ENCODE measurements at places on chromosomes 5 and 9.
A peak's percentile ranks its signal among the peaks of the same experiment; 100 is the strongest.

DNA sequence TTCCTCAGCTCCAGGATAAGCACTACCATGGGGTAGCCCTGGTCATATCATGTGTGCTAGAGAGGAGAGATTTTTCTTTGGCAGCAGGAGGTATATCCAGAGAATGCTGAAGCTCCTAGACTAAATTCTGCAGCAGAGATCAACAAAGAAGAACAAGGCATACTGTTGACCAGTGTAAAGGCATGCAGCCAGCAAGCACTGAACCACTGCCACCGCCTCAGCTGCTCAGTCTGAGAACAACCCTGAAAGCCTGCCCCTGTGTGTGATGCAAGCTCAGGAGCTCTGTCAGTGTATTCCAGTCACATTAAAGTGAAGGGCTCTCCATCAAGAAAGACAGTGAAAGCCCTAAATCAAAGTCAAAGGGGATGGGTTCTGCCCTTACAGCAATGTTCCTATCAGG lies 439.5 kb upstream of the CD180 start:
- DNase-seq: no peak

DNA sequence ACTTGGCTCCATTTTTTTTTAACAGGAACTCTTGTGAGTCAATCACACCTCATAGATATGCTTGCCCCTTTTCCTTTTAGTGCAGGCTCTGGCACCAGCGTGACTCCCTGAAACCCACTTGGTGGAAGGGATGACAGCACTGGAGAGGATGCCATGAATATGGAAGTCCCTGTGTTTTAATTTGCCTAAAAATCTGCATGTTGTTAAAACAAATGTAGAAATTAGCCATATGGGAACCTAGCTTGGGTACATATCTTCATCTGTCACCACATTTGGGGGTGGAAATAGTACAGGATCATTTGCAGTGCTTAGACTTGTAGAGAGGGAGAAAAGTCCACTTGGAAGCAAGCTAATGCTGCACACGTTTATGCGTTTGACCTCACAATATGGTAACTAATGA lies 179.0 kb downstream of the EBF1 start:
- no peak for DNase-seq

DNA sequence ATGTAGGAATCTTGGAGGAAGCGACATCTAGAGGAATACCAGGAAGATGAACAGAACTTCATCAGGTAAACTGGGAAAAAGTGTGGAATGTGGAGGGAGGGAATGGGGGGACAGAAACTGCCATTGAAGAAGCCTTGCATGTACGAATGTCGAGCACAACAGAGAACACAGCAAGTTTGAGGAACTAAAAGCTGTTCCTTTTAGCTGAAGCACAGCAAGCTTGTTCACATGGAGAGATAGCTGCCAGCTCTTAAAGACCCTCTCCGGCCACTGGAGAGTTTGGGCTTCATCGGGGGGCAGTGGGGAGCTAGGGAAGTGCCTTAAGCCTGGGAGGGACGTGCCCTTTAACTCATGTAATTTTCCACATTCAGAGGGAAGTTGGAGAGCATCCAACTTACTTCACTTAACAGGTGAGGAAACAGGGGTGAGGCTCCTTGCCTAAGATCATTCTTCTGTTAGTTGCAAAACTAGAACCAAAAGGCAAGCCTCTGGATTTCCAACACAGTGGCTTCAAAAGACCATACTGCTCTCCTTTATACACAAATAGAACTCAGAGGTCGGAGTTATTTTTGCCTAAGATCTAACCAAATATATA lies 2.3 kb upstream of the CYFIP2 start:
- DNase-seq: no peak

DNA sequence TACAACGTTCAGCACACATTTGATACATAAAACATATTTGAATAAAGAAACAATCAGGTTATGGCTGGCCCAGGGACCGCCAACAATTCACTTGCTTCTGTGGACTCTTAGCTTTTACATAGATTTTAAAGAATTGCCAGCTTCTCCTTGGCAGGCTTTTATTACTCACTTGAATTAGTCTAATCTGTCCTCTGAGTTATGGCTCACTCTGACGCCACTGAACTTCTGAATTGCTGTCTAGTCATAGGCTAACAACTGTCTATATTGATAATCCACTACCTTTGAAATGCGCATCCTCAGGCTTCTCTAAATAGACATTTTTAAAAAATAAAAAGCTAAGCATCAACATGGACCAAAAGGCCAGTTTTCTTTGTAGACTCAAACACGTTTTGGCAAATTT lies 317.4 kb upstream of the SGCD start:
- no peak for DNase-seq

DNA sequence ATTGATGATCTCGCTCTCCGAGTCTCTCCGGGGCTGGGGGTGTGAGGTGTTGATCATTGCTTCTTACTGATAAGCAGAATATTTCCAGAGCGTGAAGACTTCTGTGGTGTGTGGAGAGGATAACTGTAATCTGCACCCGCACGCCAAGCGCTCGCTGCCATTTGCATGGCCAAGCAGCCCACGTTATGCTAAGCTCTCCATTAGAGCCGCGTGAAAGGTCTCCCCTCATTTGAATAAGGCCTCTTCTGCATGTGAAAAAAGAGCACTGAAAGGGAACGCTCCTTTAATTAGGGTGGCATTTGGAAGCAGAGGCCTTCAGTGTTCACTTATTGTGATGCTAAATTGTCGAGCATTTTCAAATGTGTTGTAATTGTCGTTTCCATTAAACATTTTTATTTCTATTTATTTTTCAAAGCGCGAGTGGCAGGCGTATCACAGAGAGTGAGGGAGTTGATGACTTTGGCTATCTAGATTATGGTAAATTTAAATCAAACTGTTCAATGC lies 163.6 kb upstream of the IRX2 start:
- DNase-seq: no peak

- no peak for DNase-seq
Observed at GRCh38 chr9:124972241-124972770, 31.4 kb upstream of the GOLGA1 start.

GRCh38 chr5:60843386-60843935 lies 608 bp downstream of the ELOVL7 start:
- no peak for DNase-seq

GRCh38 chr9:72473474-72474261 lies 47.7 kb upstream of the TMC1 start:
- DNase-seq: no peak

GRCh38 chr5:171205375-171205774 lies 103.7 kb upstream of the TLX3 start:
- DNase-seq: no peak

DNA sequence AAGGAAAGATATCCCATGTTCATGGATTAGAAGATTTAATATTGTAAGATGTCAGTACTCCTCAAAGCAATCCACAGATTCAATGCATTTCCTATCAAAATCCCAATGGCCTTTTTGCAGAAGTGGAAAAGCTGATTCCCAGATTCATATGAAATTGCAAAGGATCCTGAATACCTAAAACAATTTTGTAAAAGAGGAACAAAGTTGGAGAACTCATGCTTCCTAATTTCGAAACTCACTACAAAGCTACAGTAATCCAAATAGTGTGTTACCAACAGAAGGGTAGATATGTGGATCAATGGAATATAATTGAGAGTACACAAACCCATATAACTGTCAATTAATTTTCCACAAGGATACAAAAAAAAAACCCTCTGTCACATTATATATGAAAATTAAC lies 154.3 kb upstream of the ZNF618 start:
- DNase-seq: no peak

DNA sequence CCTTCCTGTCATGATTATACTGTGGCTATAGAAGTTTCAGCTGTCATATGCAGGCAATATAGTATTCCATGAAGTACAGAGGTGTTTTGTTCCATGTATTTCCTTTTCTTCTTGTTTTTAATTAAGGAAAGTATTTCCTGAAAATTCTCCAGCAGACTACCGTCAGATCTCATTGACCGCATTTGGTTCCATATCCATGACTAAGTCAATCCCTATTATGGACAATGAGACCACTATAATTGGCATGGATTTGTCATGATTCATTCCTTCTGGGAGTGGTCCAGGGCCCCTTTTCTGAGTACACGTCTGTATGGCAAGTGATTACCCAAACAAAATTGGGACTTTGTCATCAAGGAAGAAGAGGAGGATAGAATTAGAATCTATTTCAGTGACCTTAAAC lies 283.2 kb upstream of the CLINT1 start:
- DNase-seq: no peak

GRCh38 chr5:150081541-150082283 lies 4.6 kb downstream of the CSF1R start:
- DNase-seq: no peak

DNA sequence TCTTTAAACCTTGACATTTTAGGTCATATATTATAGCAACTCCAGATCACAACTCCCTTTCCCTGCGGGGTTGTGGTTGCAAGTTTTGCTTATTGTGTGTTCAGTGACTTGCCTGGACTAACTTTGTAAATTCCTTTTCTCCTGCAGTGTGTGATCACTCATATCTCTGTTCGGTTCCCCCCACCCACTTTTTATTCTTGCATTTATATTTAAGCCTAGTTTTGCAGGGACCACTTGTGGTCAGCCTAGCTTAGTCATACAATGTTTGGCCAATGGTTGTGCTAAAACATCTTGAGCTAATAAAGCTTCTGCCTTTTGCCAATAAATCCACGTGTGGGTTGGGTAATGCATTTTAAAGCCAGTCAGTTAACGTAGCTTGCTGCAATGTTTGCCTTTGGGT lies 146.5 kb upstream of the IRX4 start:
- no peak for DNase-seq

DNA sequence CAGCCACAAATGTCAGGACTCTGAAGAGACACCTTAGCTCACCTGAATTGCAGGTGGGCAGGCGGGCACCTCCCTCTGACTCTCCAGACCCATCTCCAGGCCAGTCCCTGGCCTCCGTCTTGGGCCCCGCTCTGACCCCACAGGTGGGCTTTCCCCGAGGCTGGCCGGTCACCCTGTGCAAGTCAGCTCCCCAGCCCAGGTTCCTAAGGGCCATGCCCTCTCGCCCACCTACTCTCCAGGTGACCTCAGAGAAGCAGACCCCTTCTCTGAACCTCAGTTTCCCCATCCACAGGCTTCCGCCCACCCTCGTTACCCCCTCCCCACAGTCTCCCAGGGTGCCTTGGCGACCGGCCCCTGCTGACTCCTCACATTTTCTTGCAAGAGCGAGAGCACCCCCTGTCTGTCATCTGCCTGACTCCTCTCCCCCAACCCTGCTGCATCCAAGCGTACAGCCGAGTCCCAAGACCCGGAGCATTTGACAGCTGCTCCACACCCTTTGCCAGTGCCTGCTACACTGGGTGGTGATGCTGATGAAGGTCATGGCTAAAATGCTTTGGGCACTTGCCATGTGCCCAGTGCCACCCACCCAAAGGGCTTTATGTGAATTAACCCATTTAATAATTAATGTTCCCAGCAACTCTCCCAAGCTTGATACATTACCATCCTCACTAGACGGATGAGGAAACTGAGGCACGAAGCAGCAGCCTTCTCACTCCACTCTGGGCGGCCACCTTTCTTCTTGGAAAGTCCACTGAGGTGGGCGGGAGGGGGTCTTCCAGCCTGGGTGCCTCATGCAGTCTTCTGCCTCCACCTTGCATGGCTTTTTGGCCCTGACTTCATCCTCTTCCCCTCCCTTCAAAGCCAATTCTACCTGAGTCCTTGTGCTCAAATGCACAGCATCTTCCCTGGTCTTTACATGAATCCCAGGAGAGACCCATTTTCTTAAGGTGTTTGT lies 51.1 kb upstream of the ORM1 start:
- peak; percentile 12 for DNase-seq

DNA sequence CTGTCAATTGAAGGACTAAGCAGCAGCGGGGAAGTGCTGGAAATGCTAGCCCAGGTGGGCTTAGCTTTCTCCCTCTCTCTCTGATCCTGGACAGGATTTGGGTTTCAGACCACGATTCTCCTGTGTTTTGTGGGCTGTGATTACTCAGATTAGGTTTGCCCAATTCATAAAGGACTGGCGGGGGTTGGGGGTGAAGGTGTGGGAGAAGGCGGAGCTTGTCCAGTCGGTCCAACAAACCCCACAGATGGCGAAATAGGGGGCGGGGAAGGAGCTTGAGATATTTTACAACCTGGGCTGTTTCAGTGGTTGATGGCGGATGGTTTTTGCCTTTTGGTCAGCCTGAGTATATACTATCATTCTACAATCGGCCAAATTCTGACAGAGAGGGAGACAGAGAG lies 35.2 kb downstream of the PCDHAC2 start:
- DNase-seq: peak; percentile 29

DNA sequence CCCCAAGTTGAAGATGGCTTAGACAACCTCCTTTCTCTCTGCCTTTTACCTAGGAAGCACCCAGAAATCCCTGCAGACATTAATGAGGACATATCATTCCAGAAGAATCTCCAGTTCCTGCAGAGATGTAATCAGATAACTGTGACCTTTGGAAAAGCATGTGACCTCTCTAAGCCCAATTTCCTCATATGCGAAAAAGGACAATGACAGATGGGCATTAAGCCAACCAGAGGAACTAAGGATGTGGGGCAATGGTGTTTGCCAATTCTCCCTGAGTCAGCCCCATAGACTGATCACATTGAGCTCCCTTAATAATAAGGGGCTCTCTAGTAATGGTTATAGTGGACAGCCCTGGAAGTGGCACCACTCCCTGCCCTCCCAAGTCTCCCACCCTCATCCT lies 10.1 kb upstream of the FOXI1 start:
- DNase-seq: no peak

DNA sequence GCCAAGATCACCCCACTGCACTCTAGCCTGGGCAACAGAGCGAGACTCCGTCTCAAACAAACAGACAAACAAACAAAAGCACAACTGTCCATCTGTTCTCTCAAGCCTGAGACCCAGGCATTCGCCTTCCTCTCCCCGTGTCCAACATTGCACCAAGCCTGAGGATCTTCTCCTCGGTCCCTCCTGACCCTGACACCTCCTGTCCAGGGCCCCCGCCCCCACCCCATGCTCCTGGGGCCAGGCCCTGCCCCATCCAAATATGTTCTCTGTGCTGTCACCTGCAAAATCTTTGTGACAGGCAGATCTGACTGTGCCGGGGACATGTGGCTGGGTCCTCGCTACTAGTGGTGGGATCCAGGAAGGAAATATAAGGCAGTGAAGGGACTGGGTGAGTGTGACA lies 33.4 kb upstream of the UNC5A start:
- no peak for DNase-seq

GRCh38 chr9:69981686-69982445 lies 61.8 kb upstream of the MAMDC2 start:
- DNase-seq: peak; percentile 88

DNA sequence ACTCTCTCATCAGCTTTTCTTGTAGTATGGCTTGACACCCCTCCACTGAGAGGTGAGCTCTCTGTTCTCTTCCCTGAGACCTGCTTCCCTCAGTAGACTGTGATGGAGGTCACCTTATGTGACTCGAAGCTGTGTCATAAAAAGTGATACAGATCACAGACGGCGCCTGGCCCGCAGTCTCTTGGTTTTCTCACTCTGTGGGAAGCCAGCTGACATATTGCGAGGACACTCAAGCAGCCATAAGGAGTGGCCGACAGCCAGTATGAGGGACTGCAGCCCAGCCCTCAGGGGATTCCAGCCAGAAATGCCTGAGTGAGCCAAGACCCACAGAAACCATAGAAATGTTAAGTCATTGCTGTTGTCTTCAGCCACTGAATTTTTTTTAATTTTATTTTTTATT lies 38.0 kb downstream of the GADD45G start:
- no peak for DNase-seq
